ENCODE measurements at places on chromosomes 6 and 20.

DNA sequence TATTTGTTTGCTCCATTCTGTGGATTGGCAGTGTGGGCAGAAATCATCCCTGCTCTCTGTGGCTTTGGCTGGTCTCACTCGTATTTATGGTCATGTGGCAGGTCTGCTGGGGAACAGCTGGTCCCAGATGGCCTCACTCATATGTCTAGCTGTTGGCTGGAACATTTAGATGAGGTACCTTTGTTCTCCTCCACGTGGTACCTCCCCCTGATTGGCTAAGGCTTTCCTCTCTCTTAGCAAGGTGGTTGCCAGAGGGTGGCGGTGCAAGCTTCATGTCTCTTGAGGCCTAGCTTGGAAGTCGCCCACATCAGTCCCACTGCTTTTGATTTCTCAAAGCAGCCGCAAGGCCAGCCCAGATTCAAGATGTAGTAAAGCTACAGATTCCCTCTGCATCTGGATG, 348.5 kb upstream of the BTBD3 start:
- DNase-seq = no peak

- DNase-seq = peak; percentile 40
These were observed 96.1 kb upstream of the RIN2 start for GRCh38 chr20:19661717-19662636.

GRCh38 chr20:37406010-37406998, 60.4 kb downstream of the SRC start:
- peak; percentile 13 for DNase-seq

DNA sequence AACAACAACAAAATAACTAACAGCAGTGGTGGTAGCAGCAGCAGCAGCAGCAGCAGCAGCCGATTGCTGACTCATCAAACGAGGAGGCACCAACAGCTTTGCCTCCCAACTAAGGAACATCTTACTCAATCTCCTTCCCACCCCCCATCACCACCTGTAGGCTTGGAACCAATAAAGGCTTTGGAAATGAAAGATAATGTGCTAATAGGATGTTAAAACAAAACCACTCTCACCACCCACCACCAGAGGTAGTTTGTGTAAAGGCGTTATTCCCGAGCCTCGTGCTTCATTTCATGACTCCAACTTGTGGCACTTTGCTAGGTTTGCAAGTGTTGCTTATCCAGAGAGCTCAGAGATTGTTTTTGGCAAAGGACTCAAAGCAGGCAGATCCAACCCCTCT, 346.5 kb downstream of the CD83 start:
- DNase-seq = no peak

DNA sequence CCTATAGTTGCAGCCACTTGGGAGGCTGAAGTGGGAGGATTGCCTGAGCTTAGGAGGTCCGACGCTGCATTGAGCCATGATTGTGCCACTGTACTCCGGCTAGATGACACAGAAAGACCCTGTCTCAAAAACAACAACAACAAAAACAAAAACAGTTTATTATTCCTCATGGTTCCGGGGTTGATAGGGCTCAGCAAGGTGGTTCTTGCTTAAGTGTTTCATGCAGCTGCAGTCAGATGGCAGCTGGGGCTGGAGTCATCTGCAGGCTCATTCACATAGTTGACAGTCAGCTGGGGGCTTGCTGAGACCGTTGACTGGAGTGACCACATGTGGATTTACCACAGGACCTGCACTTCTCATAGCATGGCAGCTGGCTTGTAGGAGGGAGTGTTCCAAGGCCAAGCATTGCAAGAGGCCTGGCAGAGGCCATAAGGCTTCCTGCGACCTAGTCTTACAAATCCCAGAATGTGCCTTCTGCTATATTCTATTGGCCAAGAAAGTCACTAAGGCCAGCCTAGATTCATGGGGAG, 28.9 kb upstream of the NNAT start:
- no peak for DNase-seq

- DNase-seq = peak; percentile 85
These were observed 427 bp upstream of the MKKS start for GRCh38 chr20:10434467-10434831.

GRCh38 chr6:160139420-160139851, 17.8 kb downstream of the SLC22A1 start:
- DNase-seq = no peak

GRCh38 chr20:21182832-21183563, 57.1 kb downstream of the KIZ start:
- no peak for DNase-seq

DNA sequence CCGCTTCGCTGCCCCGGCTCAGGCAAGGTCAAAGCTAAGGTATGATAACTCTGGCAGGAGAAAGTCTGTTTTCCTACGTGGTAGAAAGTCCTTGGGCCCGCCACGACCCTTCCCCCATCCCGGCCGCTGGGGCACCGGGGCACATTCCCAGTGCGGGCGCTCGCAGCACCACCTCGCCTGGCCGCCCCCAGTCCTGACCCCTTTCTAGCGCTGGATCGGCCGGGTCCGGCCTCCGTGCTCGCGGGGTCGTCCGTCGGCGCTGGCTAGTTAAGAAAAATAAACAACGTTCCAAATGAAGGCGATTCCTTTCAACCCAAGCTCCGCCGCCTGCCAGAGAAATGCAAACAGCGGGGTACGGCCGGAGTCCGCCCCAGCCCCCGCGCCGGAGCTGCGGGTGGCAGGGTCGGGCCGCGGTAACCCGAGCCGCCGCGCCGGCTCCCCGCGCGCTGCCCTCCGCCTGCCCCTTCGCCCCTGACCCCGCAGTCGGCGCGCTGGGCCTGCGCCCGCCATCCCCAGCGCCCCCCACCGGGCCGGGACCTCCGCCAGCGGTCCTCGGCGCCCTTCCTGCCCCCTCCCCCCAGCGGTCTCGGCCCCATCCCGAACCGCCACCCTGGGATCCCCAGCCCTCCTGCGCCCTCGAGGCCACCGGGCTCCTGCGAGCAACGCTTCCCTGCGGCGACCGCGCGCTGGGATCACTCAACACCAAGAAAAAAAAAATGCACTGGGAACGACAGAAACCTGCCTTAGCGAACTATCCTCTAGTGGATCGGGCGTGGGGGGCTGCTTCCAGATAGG, 37.6 kb downstream of the NCR2 start:
- no peak for DNase-seq

DNA sequence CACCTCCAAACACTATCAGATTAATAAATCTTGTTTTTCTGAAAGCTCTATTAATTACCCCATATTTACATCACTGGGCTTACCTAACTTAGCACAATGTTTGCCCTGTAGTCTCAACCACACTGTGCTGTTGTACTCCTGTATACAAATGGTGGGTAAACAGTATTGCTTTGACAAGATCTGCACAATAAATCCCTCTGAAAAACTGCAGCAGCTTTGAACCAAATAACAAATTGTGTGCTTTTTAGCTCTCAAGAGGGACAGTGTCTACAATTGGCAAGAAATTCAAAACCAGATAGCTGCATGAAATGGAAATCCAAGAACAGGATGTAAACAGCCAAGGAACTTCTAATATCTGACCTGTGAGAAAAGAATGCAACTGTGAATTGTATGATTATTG, 10.4 kb downstream of the KIF6 start:
- DNase-seq = no peak

GRCh38 chr6:34231566-34232336, 4.9 kb upstream of the HMGA1 start:
- no peak for DNase-seq

DNA sequence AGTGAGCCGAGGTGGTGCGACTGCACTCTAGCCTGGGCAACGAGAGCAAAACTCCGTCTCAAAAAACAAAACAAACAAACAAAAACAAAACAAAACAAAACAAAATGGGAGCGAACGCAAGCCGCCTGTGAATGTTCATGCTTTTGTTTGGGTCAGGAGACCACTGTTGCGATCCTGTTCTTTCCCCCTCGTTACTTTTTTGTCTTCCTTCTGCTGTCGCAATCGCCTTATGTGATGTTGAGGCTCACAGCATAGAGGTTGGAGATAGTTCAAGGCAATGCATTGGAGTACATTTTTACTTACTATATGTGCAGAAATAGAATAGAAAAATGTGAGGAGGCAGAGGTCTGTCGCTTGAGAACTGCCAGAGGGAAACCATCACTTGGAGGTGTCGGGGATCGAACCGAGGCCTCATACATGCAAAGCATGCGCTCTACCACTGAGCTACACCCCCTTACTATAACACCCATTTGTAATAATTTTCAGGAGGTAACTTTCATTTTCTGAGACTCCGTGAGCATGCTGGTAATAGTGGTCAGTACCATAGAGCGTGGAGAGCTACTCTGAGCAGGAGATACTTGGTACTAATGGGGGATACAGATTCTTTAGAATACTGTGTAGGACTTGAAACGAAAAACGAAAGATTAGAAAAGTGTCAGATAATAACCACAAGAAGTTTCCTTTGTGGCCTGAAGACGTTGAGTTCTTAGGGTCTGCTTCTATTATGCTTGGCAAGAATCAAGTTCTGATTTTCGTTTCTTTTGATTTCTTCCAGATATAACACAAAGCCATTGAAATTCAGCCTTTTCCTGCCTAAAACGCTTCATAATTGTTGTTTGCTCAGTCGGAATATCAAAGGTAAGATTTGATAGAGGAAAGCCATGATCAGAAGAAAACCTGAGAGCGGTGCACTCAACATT, 121.1 kb downstream of the TRIM27 start:
- DNase-seq = no peak

GRCh38 chr6:150734235-150734634, 131.3 kb upstream of the MTHFD1L start:
- no peak for DNase-seq

GRCh38 chr6:90940812-90941481, 354.1 kb upstream of the MAP3K7 start:
- DNase-seq = no peak

DNA sequence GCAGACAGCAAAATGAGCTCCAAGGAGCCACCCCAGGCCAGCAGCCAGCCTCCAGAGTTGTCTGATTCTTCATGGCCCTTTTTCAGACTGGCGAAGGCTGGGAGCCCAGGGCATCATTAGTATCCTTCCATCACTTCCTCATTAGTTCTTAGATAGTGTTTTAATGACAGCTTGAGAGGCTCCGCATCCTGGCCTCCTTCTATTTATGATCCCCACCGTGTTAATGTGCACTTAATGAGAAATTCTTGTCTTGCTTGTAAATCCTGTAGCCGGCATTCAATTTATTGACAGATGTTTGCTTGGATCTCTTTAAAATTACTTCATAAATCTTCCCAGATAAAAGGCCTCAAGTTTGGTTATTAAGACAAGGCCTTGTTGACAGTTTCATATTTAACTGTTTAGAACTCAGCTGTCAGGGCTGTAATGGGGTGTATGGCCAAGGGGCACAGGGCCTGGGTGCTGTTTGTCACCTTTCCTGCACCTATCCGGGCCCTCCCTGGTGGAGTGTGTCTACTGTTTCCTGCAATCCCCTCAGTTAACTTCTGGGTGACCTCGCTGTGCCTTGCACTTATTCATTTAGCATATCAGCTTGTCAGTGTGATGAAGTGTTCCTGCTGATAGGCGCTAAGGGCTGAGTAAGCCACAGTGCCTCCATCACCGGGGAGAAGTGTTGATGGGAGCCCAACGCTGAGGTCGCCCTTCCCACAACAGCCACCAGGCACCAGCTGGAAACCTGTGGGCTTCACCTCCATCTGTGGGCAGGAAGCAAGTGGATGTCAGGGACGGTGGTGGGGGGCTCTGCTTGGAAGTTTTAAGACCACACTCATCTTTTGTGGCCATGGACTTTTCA, 169.3 kb downstream of the TSHZ2 start:
- DNase-seq = no peak

- DNase-seq = no peak
These were observed 38.7 kb upstream of the SLC22A2 start for GRCh38 chr6:160297310-160297709.

- no peak for DNase-seq
These were observed 284.9 kb downstream of the PRKN start for GRCh38 chr6:162442687-162443086.

- DNase-seq = no peak
These were observed 200.9 kb downstream of the NFATC2 start for GRCh38 chr20:51341581-51341980.

GRCh38 chr6:157800420-157801237, 22.4 kb upstream of the SNX9 start:
- DNase-seq = no peak

GRCh38 chr6:143937668-143937970, 70.4 kb downstream of the PLAGL1 start:
- no peak for DNase-seq

DNA sequence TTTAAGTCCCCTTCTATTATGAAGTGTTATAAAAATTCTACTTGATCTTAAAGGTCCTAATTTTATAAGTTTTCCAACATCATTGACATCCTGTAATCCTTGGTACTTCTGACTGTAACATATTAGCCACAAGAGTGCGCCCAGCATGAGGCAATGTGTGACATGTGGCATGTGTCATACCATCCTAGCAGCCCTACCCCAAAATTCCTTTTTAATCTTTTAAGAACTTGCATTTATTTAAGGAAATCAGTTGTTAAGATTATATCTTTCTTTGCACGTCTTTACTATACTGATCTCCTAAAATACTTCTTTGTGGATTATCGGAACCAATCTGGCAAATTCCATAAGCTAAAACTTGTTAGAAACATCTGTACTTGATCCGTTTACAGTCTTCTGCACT, 167.1 kb upstream of the SLC24A3 start:
- DNase-seq = no peak

DNA sequence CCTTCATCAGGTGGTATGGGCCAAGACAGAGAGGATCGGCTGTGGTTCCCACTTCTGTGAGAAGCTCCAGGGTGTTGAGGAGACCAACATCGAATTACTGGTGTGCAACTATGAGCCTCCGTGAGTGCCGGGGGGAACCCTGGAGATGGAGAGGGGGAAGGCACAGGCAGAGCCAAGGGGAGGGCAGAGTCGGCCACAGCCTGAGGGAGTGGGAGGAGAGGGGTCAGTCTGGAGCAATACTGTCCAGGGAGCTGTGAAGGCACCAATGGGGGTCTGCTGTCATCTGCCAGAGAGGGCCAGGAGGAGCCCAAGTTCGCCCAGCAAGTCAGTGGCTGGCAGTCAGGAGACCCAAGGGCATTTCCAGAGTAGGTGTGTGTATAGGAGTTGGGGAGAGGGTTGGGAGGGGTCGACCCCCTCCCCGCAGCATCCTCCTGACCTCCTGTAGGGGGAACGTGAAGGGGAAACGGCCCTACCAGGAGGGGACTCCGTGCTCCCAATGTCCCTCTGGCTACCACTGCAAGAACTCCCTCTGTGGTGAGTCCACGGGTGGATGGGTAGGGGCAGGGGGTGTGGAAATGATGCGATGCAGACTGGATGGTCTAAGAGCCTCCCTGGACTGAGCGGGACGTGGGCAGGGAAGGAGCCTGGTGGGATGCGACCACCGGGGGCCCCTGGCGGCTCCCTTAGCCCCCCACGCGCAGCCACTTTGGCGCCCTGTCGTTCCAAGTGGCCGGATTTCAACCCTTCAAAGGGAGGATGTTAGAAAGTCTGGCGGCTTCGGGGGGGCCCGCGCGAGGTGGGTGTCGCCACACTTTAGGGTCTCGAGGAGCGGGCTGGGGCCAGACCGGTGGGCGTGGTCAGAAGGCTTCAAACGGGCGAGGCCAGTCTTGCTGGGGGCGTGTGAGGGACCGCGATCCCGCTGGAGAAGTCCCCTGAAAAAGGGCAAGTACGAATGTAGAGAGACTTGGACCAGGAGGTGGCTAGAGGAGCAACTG, 7.2 kb downstream of the PI16 start:
- DNase-seq = no peak

DNA sequence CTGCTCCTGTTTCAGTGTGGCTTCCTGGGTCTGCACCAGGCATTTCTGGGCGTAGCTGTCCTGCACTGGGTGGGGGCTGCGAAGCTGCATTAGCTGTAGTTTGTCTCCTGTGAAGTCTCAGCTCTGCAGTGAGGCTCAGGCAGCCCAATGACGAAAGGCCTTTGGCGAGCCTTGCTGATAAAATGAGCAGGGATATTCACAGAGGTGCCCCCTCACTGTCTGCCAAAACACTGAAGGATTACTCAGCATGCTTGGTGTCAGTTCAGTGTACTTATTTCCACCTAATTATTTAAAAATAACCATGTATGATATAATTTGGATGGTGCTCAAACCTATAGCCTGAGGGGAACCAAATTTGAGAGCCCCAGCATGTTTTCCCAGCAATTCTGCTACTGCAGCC, 73.5 kb downstream of the ECT2L start:
- no peak for DNase-seq
